ENCODE measurements at places on chromosomes 16 and 17. TPM values are rescaled to one million over a fixed set of nuclear protein-coding genes. Genes with fewer than 3 reads are reported as not detected.
A peak's percentile ranks its signal among the peaks of the same experiment; 100 is the strongest.

DNA sequence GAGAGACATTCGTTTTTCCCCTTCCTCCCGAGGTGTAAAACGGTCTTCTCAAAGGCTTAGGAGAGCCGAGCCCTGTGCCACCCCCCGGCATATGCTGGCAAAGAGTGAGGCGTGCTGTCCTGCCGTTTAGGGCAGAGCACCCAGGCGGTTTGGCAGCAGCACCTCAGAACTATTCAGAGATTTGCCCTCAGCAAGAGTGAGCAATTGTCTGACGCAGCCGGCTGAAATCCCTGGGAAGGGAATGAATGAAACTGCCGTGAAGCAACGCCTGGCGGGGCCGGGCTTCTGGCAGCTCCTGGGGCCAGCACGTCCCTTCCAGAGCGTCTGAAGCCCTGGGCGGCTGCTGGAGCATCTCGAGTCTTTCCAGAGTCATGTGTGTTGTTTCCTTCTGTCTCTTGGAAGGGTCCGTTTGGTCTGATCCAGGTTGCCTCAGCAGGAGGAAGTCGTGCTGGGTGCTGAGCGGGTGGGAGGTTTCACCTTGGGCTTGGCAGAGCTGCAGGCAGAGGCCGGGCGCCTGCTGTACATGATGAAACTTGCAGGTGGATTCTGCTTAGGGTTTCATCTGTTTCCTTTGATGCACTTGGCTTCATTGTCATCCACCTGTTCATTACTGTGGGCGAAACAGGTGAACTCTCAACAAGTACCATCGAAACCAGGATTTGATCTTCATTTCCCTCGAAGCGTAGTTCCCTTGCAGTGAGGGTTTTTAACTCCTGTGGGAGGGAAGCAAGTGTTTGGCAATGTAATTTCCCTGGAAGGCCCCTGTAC is 35.4 kb downstream of the TBCD start:
- peak; percentile 90 for DNase-seq

DNA sequence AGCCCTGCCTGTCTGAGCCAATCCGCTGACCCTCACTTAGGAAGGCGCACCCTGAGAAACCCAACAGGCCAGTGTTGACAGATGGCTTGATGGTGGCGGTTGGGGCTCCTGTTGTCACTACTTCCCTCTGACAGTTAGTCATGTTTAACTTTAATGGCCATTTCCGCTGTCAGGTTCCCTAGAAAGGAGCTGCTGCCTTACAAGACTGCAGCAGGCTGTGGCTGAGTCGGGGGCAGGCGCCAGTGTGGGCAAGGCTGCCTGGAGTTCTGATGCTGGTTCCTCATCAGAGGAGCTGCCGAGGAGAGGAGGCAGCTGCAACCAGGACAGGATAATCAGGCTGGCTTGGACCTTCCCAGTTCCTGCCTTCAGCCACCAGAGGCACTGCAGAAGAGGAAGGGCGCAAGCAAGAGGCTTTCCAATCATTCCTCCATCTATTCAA is 223.2 kb upstream of the DYNLRB2 start:
- DNase-seq: no peak

Gene KRT12
- not detected for polyA plus RNA-seq

GRCh38 chr16:48687421-48688038 is 77.5 kb upstream of the N4BP1 start:
- peak; percentile 60 for DNase-seq

All from psoas muscle (tissue), 8 donors.